NCI-H1105 treated with DMSO at 0.1 percent for 48 hours (cell line): ENCODE measurements at places on chromosomes 3 and 15.

GRCh38 chr3:14508966-14509795, 31.0 kb downstream of the GRIP2 start:
- peak; percentile 31 for DNase-seq

- DNase-seq: no peak
Measured at GRCh38 chr3:57752307-57752706, 3.8 kb upstream of the SLMAP start.

DNA sequence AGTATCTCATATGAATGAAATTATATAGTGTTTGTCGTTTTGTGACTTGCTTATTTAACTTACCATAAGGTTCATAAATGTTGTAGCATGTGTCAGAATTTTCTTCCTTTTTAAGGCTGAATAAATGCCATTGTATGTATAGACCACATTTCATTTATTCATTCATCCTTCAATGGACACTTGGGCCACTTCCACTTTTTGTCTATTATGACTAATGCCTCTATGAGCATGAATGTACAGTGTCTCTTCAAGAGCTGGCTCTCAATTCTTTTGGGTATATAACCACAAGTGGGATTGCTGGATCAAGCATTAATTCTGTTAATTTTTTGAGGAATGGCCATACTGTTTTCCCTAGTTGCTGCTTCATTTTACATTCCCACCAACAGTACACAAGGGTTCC, 156.1 kb downstream of the VPS8 start:
- no peak for DNase-seq

- no peak for DNase-seq
Measured at GRCh38 chr3:17738921-17739320, 3.5 kb downstream of the TBC1D5 start.

DNA sequence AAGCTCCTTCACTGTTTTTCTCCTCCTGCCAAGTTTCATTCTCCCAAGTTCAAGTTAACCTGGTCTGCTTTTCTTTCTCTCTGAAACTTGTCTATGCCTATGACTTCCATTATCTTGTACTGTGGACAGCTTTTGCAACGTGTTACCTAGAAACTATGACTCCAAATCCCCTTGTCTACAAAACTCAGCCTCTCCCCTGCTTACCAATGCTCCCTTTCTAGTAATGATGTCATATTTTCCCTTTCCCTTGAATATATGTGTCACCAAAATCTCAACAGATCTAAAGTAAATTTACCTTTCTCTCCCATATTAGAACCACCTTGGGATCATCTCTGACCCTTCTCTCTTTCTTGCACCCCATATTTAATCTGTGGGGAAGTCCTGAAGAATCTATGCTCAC, 10.5 kb upstream of the ABHD2 start:
- no peak for DNase-seq

GRCh38 chr3:99644017-99644416, 5.6 kb downstream of the COL8A1 start:
- no peak for DNase-seq
